ENCODE measurements at places on chromosomes 2 and 18.
A peak's percentile ranks its signal among the peaks of the same experiment; 100 is the strongest.

DNA sequence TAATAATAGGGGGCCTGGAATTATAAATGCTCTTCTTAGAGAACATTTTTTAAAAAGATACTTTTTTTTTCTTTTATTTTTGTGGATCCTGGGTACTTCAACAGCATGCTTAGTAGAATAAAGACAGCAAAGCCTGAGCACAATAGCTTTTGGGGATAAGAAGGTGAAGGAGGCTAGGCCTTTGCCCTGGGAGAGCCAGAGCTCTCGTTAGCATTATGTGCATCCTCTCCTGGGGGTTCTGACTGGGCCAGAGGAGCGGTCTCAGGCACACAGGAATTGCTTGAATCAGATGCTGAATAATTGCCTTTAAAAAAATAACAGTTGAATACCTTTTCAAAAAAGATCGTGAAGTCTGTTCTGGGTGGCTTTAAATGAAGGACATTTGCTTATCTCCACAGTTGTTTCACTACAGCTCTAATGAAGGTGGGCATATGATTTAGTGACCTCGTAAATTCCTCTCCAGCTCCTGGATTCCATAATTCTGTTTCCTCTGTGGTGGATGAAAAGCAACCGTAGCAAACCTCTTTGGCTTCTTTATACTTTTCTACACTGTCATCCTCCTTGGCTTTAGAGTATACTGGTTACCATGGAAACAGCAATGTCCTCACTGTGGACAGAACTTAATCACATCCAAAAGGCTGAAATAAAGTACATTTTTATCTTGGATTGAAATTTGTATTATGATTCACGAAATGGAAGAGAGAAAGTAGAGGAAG, 133.8 kb downstream of the MAIP1 start:
- no peak for DNase-seq

- no peak for DNase-seq
Observed at GRCh38 chr2:172089005-172089504, 3.7 kb downstream of the DLX1 start.

DNA sequence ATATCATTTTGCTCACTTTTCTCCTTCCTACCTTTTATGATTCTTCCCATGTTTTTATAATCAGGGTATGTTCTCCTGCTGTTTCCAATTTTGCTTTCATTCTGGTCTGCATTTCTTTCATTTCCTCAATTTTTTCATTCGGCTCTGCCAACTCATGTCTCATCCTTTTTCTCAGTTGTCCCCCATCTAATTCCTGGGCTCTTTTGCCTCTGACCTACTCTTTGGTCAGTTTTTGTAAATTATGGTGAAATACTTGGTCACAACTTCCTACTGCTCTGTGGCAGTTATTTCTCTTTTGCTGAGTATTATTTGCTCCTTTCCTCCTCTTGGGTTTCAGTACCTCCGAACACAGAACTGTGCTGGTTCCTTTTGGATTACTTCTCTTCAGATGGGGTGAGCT, 27.5 kb downstream of the MYO7B start:
- DNase-seq: no peak

DNA sequence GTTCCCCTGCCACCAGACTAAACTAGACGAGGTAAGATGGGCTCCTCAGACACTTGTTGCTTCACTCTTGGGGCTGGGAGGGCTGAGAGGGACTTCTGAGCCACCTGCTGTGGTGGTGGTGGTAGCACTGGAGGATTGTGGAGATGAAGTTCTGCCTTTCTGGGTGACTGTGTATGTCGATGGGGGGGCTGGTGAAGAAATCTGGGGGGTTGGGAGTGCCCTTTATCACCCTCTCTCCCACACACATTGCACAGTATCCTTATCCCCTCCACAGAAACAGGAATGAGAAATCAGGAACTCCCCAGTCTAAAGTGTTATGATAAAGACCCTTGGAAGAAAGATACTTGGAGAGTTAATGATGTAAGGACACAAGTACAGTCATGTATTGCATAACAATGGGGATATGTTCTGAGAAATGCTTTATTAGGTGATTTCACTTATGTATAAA, 38.5 kb downstream of the HK2 start:
- no peak for DNase-seq

DNA sequence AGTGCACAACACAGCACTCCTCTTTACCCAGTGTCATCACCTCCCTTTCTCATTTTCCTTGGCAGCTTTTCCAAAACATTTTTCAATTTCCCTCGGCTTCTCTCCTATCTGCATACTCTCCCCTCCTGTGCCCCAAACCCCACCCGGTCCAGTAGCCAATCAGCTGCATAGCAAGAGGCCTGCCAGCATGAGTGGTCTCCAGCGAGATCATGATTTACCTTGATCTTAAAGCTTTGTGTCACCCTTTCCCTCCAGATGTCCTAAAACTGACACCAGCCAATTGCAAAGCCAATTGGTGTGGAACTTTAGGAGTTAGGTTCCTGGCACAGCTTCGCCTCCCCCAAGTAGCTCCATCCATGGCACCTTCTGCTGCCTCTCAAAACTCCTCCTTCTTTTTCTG, 45.2 kb upstream of the SH3RF3 start:
- no peak for DNase-seq

- no peak for DNase-seq
Observed at GRCh38 chr2:161384864-161385263, 31.2 kb upstream of the TBR1 start.

GRCh38 chr2:112749755-112750559, 14.5 kb downstream of the CKAP2L start:
- peak; percentile 75 for DNase-seq

GRCh38 chr2:20781656-20782265, 41.1 kb downstream of the LDAH start:
- DNase-seq: no peak

- DNase-seq: no peak
Observed at GRCh38 chr2:213108308-213108707, 43.1 kb downstream of the IKZF2 start.

GRCh38 chr18:51164342-51164741, 33.1 kb downstream of the MEX3C start:
- DNase-seq: no peak

DNA sequence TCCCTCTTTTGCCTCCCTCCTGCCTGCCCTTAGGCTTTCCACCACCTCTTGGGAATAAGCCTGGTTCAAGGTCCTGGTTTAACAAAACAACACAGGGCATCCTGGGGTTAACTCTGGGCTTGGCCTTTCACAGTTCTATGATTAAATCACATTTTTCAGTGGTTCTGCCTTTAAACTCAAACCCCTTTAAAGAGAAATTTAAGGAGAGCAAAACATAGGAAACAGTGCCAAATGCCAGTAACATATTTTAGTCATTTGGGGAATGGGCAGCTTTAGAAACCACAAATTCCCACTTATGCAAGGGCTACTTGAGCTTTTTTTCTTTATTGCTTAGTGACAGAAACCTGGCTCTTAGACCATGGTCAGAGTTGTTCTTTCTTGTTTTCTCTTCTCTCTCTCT, 112.2 kb upstream of the FZD5 start:
- DNase-seq: no peak

- DNase-seq: no peak
Observed at GRCh38 chr2:112812318-112813267, 24.0 kb downstream of the IL1B start.

GRCh38 chr2:1743396-1744150, 742 bp downstream of the PXDN start:
- DNase-seq: no peak

DNA sequence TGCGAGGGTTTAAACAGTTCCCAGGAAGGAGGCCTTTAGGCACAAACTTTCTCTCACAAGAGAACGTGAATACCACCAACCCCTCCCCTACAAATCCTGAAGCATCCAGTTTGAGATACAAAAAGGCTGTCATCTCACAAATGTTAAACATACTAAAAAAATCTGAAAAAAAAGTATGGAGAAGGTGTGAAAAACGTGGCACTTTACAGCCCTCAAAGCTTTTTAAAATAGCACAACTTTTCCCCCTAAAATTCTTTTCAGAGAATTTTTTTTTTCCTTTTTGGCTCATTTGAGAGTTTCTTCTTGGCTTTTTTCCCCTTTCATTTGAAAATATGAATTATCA, 10.1 kb downstream of the ZEB2 start:
- no peak for DNase-seq

DNA sequence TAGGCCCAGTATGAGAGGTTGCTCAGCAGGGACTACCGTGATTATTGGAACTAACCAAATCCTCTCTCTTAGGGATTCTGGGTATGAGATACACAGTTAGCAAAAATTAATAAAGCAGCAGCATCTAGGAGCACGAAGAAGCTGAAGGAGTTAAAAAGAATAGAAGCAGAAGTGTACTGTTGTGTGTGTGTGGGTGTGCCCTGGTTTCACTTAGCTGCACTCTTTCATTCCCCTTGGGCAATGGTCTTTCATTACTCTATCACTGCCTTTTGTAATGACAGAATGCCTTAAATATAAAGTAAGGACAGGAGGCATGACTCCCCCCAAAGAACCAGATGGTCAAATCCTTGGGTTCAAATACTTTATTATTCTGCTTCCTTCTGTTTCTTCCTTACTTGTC, 115.9 kb upstream of the CD302 start:
- no peak for DNase-seq

DNA sequence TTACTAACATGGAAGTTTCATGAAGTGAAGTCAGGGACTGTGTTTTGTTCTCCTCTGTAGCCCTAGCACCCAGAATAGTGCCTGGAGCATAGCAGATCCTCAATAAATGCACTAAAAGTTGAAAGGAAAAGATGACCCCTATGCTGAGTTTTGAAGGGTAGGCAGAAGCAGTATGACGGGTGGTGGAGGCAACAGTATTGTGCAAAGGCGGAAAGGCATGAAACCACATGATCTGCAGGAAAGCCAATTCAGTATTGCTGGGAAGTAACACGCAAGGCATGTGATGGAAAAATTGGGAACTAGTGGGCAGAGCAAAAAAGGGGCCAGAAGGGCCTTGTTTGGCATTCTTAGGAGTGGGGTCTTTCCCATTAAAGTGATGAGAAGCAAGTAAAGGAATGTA, 23.1 kb downstream of the DTNB start:
- no peak for DNase-seq

DNA sequence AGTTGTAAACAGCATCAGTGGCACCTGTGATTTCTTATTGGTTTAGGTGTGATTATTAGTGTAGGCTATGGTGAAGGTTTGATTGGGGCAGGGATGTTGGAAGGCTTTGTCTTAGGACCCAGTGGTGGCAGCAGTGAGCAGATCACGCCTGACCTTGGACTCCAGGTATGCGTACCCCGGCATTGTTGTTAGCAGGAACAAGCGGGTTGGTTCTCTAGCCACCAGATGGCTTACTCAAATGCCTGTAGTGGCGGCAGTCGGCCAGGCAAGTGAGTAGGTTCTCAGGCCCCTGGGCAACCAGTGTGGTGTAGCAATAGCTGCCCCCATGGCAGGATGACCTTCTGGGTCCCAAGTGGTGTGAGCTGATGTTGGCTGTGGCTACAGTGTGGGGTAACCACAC, 558.3 kb downstream of the KCNJ3 start:
- no peak for DNase-seq

DNA sequence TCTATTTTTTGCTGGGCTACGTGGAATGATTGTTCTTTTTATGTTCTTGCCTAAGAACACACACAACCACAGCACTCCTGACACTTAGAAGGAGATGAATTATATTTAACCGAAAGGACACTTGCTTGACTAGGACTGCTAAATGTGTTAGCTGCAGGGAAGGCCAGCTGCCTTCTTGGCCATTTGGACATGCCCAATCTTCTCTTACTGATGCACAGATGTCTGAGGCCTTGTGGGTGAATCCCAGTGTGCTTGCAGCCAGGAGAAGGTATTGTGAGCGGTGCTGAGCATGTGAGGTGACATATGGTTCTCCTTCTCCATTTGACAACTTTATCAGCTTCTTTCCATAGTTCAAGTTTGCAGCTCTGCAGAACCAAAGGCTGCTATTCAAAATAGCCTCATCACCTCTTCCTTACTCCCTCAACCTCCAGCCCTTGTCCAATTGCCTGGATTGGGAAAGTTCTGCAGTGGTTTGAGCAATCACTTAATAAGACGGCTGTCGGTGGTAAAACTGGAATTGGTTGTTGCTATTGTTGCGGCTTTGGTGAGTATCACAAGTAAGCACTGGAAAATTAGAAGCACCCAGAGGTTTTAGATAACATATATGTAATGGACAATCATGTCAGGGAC, 1113.3 kb downstream of the TSN start:
- DNase-seq: no peak

DNA sequence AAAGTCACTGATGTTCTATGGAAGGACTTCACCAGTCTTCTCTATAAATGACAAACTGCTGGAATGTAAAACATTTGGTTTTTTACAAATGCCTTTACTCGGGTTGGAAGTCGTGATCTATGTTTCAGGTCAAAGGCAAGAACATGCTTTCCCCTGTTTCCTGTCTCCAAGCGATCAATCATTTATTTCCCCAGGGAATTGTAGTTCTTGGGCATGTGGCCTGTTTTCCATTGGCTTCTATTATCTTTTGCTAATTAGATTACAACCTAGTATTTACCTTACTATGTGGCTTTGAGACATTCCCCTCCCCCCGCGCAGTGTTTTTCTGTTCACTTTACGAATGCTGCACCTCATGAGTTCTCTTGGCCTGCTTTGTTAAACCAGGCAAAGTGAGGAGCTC, 684.2 kb downstream of the EPHA4 start:
- no peak for DNase-seq

DNA sequence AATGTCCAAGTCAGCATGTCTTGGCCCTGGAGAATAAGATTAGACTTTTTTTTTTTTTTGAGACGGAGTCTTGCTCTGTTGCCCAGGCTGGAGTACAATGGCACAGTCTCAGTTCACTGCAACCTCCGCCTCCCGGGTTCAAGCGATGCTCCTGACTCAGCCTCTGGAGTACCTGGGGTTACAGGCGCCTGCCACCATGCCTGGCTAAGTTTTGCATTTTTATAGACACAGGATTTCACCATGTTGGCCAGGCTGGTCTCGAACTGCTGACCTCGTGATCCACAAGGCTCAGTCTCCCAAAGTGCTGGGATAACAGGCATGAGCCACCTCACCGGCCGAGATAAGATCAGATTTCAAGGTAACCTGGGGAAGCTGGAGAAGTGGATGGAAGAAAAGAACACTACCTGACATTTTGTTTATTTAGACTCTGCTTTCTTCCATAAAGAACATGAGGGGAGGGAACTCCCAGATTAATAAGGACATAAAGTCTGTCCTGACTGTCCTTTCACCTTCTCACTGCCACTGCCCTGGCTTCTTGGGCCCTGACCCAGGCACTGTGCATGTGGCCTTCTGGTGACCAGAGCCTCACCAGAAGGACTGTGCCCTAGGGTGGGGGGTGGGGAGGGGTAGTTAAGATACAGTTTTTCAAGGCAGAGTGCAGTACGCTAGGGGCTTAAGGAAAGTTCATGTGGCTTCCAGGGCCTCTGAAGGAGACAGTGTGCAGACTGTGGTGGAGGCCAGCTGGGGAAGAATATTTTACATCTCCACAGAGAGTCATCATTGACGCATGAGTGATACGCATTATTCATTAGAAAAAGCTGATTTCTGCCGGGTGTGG, 4.8 kb upstream of the IMPA2 start:
- DNase-seq: no peak

DNA sequence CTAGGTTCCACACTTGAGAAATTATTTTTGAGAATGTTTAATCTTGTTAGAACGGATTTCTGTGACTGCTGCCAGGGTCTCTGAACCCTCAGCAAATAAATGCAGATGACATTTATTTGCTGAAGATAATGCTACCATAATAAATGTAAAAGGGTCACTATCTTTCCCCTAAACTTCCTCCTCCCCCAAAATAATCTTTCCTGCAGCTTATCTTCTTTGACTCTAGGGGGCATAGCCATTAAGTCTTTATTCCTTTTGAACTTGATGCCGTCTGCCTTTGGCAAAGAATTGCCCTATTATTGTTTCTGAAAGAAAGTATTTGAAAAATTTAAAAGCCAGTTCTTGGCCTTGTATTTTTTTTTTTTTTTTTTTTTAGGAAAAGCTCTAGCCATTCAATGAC, 63.6 kb upstream of the ACSL3 start:
- DNase-seq: peak; percentile 29
